ENCODE measurements at places on chromosomes 7 and 10.

- no peak for DNase-seq
These were observed 129.5 kb downstream of the MAD1L1 start for GRCh38 chr7:2103071-2103898.

GRCh38 chr7:36775061-36775620 is 50.8 kb upstream of the AOAH start:
- DNase-seq, result no peak

DNA sequence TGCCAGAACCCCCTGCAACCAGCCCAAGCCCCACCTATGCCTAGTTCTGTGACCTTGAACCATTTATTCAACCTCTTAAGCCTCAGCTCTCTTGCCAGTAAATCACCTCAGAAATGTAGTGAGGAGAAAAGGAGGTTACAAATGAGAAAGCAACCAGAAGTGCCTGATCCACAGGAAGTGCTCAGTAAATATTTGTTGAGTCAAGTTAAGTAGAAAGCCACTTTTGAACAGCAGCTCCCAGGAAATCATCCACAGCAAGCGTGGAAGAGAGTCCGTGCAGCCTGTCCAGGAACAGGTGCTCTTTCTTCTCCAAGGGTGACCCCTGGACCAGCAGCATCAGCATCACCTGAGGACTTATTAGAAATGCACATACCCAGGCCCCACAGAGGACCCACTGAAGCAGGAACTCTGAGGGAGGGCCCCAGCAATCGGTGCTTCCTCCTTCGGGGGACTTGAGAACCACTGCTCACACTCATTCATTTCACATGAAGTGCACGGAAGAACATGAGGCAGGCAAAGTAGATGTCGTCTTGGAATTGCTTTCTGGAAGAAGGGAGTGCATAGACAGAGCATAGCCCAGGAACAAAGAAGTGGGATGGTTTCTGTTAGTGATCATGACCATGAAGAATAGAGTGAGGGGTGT is 6.3 kb upstream of the C10orf71 start:
- no peak for DNase-seq

DNA sequence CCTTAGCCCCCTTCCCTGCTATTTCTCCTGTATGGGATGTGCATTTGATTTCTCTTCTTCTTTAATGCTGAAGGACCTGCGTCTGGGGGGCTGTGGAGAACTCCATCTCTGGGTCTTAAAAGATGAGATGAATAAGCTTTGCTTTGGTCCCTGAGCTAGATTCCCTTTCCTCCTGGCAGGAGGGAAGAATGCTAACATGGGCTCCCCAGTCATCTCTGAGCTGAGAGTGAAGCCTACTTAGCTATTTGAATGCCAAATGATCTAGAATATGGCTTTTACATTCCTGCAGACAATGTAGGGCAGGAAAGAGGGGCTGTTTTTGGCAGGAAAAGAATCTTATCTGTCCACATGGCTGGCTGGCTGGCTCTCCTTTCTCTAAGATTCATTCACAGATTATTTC is 62.6 kb upstream of the EFCAB10 start:
- DNase-seq, result no peak

GRCh38 chr10:987620-987869 is 689 bp upstream of the GTPBP4 start:
- no peak for DNase-seq

Measured in KG1 (cell line).